ENCODE measurements at places on chromosomes 3 and 15.

DNA sequence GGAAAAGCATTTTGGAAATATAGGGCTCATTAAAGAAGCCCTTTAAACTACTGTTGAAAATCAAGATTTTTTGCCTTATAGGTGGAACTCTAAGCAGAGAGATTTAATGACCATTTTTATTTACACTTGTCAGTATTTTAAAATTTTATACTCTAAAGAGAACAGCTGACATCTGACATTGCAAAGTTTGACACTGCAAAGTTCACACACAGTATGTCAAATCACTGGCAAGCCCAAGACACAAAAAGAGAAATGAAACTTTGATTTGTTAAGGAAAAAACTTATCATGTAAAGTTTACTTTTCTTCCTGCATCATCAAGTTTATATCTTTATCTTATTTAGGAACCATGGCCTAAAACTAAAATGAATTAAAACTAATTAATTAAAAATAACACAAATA, 40.2 kb downstream of the DPH6 start:
- no peak for DNase-seq

- DNase-seq = no peak
Observed at GRCh38 chr3:120568598-120568997, 27.5 kb upstream of the NDUFB4 start.

DNA sequence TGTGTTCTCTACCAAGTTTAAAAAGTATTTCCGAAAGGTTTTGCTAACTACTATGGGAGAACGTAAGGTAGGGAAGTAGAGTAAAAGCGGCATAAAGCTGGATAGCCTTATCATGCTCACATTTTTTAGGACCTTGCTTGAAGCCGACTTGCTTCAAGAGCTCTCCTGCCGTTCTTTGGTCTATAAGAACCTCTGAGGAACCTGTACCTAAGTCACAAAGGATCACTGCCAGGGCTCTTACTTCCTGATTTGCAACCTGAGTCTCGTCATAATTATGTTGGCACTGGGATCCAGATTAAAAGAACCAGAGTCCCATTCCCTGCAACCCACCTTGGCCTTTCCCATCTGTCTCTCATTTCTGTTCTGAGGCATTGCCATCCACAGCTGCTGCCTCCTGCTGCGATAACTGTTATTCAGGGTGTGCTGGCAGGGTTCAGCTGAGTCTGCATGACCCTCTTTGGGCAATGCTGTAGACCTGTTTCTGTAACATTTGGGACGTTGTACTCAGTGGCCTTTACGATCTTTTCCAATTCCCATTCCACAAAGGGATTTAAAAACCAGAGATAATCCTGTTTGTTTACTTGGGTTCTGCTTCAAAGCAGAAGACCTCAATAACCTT, 131.0 kb upstream of the UMPS start:
- DNase-seq = no peak

GRCh38 chr3:8506571-8507061, 5.0 kb downstream of the LMCD1 start:
- no peak for DNase-seq

DNA sequence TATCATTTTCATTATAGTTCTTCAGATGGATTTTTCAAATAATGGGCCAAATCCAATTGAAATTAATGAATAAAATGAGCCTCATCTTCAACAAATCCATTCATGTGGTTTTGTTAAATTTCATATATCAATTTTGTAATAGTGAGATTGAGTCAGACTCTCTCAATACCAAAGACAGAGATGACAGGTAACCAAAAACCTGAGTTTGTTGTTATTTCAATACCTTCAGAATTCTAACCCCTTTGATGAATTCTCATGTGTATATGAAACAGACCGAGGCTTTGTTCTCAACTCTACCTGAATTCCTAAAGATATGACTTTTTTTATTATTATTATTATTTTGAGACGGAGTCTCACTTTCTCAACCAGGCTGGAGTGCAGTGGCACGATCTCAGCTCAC, 92.8 kb downstream of the FOXP1 start:
- DNase-seq = no peak

GRCh38 chr15:40162552-40162951, 1.7 kb downstream of the BUB1B start:
- DNase-seq = no peak

GRCh38 chr3:52289747-52290595, 2.3 kb downstream of the GLYCTK start:
- no peak for DNase-seq

- DNase-seq = no peak
Observed at GRCh38 chr15:73053398-73053723, 1.1 kb downstream of the NEO1 start.

DNA sequence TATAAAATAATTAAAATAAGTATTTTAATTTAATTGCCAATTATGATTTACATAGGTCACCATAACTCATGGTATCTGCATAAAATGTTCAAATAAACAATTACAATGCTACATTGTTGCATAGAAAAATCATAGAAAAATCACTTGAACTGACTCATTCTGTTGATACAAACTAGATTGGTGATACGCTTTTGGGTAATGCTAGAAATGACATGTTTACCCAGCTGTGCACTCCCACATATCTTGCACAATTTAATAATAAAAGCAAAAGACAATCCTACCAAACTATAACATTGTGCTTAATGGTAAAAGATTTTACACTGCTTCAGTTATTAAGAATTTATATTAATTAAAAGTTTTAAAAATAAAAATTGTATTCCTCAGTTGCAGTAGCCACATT, 45.8 kb upstream of the FBXL22 start:
- no peak for DNase-seq

DNA sequence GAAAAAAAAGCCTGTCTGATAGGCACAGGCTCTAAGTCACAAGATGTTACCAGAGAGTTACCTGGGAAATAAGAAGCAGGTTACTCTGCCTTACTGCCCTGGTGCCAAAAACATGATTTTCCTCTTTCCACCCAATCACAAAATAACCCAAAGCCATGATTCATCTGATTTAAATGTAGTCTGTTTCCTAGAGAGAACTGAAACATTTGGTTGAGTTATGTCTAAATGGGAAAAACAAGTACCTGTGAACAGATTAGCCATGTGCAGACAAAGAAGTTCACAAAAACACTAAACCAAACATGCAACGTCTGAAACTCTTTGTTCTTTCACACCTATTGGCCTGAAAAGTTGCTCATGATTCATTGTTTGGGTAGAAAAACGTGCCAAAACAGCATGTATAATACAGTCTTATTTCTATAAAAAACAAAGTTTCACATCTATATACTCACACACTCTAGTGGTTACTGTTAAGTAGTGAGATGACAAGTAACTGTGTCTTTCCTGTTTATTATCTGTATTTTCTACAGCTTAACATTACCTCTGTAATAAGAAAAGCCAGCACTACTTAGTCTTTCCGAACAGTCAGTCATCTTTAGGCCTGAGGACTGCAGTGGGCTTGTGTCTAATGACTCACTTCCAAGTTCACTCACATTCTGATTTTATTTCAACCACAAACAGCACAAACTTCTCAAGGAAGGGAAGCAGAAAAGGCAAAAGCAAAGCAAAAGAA, 30.2 kb downstream of the FAM174B start:
- peak; percentile 27 for DNase-seq

DNA sequence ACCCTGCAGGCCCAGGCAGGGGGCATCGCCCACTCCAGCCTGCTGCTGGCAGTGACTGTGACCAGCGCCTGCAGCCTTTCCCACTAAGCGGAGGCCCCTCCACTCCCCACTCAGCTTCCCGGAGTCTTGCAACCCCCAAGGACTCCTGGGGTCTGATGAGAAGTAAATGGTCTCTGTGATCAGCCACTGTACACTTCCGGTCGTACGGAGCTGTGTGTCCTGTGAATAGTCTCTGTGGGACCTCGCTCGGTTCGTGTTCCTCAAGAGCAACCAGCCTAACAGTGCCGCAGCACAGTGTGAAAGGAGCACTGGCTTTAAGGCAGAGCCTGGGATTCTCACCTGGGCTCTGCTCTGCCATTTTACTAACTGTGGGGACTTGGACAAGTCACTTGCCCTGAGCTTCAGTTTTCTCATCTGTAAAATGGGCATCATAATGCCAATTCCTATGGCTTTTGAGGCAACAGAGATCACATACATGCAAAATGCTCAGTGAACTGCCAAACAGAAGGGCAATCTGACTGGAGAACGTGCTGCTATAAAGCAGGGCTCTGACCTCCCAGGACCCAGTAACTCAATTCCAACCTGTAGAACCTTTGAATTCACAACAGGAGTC, 26.7 kb downstream of the TMEM43 start:
- DNase-seq = no peak

- DNase-seq = no peak
Observed at GRCh38 chr3:44989636-44990373, 13.8 kb downstream of the EXOSC7 start.

- no peak for DNase-seq
Observed at GRCh38 chr3:94106268-94106667, 43.4 kb downstream of the NSUN3 start.

- no peak for DNase-seq
Observed at GRCh38 chr3:116084999-116085791, 360.1 kb downstream of the LSAMP start.

DNA sequence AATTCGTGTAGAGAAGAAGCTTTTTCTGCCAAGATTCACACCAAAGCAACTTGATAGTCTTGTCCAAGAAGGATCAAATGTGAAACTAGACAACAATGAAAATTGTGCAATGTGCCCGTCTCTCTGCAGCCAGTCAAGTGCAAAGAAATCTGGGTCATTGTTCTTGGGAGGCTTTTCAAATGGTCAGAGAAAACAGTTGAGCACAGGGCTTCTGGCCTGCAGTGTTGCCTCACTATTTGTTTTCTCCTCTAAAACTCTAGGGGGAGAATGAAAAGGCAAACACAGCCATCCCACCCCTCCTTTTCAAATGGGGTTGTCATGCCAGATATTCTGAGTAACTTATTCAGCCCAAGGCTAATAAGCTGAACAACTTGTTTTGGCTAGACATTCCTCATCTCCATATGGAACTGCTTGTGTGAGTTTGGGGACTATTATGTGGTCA, 417.6 kb upstream of the CDIN1 start:
- DNase-seq = peak; percentile 74

GRCh38 chr15:78308422-78309032, 9.1 kb upstream of the SKIC8 start:
- DNase-seq = peak; percentile 93

DNA sequence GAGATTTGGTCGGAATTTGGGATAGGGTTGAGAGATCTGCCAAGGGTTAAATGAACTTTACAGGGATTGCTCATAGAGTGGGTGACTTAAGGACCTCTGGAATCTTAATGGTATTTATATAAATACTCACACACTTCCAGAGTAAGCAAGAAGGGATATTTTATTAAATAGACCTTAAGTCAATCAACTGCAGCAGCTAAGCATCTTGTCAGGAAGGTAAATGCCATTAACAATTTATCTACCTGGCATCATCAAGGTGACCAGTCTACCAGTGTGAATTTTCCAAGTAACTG, 123.9 kb downstream of the FEZF2 start:
- no peak for DNase-seq

DNA sequence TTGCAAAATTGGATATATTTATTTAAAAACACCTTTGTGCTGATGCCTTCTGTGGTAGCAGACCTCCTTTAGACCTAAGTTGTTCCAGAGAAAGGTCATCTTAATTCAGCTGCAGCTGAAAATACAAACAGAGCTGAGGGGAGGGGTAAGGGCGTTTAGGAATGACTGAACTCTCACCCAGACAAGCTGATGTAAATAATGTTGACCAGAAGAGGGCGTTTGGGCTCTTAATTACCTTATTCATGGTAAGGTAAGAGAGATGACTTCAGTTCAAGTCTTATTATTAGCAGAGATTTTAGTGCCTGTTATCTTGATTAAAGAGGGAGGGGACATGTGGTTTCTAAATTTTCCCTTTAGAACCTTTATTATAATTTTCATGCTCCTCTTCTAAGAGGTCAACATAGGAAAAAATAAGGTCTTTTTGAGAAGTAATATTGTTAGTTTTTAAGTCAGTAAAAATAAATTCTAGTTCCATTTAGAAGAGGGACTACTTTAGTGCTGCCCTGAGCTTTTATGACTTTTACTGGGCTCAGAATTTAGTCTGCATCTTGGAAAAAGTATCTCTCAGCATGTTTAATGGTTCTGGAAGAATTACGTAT, 46.3 kb downstream of the GPR171 start:
- peak; percentile 68 for DNase-seq

GRCh38 chr3:122397201-122397600, 13.2 kb downstream of the FAM162A start:
- no peak for DNase-seq

GRCh38 chr3:149145974-149146373, 16.5 kb downstream of the HPS3 start:
- no peak for DNase-seq

GRCh38 chr3:48521635-48522034, 17.7 kb upstream of the SHISA5 start:
- DNase-seq = no peak

DNA sequence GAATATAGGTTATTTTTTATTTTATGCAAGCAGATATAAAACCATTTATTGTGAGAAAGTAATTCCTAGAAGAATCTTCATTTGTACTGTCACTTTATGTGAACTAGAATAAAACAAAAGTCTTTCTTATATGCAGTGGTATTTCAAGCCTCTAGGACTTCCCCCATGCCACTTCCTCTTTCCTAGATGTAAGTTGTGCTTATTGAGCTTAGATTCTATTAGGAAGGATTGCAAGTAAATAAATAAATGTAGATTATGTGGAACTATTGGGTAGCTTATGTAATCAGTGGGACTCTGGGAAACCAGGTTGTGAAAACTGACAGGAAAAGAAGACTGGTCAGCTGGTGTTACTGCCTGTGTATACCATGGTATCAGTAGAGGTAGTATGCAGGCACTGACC, 169.7 kb downstream of the RSRC1 start:
- no peak for DNase-seq

DNA sequence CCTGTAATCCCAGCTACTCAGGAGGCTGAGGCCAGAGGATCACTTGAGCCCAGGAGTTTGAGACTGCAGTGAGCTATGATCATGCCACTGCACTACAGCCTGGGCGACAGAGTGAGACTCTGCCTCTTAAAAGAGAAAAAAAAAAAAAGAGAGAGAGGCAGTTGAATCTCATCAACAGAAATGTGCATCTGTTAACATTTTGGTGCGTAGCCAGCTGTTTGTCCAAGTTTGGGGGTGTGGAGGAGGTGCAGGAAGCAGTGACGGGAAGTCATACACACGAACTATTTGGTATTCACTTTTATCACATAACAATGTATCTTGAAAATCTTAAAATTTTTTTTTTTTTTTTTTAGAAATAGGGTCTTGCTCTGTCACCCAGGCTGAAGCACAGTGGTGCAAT, 18.2 kb upstream of the CEMIP start:
- no peak for DNase-seq
